Activated gamma-delta T cell treated with anti-CD3 and anti-CD28 coated beads, Interleukin-2, amount 50 U/mL, for 16 hours (primary cell): ENCODE measurements at places on chromosomes 6 and 20.

- no peak for DNase-seq
Measured at GRCh38 chr6:165321150-165321549, 11.7 kb upstream of the C6orf118 start.

- DNase-seq: no peak
Measured at GRCh38 chr20:63873477-63873971, 8.5 kb downstream of the TPD52L2 start.

DNA sequence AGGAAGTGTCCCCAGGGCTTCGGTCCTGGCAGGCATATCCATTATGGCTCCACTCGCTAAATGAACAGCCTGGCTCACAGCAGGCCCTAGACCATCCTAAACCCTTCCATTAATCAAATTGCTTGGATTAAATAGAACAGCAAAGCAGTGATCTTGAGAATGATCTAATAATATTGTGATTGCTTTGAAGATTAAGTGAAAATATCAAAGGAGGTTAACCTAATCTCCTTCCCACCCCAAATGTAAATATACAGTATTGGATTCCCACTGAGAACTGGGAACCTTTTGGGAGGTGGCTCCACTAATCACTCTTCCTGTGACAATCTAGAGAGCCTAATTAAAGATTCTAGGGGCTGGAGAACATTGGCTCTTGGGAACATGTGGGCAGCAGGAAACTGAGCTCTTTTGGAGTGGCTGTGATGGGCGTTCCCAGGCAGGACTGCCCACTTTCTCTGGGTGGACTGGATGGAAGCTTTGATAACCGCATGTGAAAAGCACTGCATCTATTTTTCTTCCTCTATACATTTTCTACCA lies 68.3 kb upstream of the FRMD1 start:
- no peak for DNase-seq

- no peak for DNase-seq
Measured at GRCh38 chr6:17480476-17480875, 87.1 kb downstream of the CAP2 start.

DNA sequence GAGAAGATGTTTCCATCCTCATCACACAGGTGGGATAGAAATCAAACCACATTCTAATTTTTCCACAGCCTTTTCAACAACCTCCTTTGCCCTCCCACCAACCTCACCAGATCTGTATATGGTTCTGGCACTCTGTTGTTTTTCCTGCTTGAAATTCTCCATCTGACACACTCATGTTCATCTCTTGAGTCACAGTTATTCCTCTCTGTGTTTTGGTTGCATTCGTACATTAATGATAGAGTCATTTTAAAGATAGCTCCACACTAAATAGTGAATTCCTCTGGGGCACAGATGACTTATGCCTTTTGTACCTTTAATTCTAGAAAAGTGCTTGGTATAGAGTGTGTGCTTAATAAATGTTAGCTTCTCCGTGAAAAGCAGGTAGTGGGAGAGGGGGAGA lies 1.4 kb upstream of the GCLC start:
- no peak for DNase-seq

- no peak for DNase-seq
Measured at GRCh38 chr6:145561095-145562072, 173.9 kb downstream of the EPM2A start.

DNA sequence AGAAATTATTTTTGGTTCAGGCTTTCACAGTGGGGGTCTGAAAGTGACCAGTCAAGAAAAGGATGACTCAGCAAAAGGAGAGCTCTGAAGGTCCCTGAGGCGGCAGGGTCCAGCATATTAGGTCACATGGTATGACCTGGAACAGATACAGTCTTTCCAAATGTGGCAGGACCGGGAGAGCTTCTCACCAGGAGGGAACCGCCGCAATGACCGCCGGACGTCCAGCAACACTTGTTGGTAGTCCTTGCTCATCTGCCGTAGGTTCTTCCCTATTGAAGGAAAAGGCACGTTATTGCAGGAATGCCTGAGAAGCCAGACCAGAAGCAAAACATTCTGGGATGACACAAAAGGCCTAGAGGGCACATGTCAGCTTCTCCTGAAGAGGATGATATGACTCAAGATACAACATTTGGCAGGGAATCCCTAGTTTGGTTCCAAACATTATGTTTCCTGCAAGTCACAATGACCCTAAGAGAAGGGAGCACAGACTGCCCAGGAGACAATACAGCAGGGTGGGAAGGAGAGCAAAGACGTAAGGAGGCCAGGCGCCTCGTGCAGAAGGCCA lies 17.4 kb downstream of the TBC1D20 start:
- no peak for DNase-seq

DNA sequence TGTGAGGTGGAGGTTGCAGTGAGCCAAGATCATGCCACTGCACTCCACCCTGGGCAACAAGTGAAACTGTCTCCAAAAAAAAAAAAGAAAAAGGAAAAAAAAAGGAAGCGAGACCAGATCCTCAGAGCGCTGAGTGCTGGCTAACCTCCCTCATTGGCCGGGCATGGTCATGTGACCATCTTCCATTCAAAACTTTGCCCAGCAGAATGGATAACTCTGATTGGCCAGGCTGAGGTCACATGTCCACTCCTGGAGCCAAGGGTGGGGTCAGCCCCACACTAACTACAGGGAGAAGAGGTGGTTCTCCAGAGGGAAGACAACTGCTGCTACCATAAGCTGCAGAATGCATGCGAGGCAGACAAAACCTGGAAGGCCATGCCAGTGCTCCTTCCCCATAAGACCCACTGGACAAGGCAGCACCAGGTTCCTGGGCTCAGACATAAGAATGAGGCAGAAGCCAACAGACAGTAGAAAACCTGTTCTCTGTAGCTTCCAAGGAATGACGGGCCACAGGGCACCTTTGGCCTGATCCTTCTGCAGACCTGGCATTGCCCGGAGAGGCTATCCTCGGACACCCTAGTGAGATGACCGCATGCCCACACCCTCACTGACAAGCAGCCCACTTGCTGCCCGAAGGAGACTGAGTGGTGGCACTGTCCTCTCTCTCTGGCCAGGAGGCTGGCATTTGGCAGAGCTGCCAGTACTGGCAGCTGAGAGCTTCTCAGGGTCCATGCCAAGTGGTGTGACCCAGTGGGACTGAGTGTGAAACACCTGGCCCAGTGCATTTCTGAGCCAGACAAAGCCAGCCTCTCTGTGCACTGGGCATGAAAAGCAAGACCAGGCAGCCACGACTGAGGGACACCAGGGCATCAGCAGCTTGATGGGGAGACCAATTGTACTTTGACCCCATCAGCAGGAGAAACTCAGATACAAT lies 311.9 kb upstream of the SULF2 start:
- no peak for DNase-seq

GRCh38 chr20:16212790-16213189 lies 360.5 kb downstream of the KIF16B start:
- no peak for DNase-seq

GRCh38 chr6:38495518-38495917 lies 144.2 kb downstream of the BTBD9 start:
- no peak for DNase-seq

DNA sequence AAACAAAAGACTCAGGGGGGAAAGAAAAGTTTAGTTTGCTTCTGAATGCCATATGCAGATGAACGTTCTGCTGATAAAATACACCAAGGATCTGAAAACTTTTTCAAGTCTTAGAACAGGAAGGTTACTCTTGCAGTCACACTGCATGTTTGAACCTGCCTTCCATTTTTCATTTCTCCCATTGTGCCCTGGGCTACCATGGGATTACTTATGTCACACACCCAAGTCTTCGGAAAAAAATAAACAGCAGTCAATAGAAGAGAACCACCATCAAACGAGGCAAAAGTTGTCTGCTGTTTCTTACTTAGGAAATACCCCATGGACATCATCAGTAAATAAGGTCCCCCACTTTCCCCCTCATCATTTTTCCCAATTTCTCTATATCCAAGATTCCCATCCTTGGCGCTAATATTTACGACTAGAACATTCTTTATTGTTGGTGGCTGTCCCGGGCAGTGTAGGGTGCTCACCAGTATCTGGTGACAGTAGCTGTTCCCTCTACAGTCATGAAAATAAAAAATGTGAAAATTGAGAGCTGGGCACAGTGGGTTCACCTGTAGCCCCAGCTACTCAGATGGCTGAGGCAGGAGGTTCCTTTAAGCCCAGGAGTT lies 202.5 kb downstream of the BCAS1 start:
- no peak for DNase-seq

GRCh38 chr6:125154761-125155135 lies 1.2 kb downstream of the TPD52L1 start:
- no peak for DNase-seq

- DNase-seq: no peak
Measured at GRCh38 chr6:17207281-17207680, 73.9 kb upstream of the RBM24 start.

DNA sequence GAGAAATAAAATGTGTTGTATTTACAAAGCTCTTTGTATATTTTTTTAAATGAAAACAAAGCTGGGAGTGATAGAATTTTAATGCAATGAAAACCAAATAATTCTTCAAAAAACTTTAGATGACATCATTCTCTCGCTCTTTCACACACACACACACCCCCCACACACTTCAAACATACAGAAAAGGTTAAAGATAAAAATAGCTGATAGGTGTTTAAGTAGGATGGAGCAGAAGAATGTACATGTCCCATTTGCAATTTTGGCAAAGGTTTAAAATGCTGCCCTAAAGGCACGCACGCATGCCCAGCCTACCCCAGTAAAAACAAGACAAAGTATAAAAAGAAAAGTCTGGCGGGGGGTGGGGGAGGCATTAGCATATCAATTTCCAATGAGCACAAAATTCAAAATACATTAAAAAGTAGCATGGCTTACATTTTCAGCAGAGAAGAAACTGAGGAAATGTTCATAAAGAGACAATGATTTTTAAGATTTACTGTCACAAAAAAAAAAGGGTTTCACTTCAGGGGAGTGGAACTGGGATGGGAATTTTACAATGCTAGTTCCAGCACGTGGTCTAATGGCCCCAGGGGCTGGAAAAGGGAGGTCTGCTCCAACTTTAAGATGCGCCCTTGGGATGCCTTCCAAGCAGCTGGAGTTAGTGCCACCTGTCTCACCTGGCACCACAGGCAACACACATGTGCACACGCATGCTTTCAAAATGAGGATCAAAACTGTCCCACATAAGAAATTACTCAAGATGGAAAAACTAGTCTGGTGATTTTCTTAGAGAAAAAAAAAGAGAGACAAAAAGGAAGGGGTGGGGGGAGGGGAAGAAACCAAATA lies 55.1 kb upstream of the NFATC2 start:
- no peak for DNase-seq

GRCh38 chr6:16511040-16511660 lies 250.1 kb downstream of the ATXN1 start:
- no peak for DNase-seq
